ENCODE measurements at places on chromosomes 11 and 22.

- peak; percentile 22 for ATAC-seq
Measured at GRCh38 chr11:102430158-102430836, 22.3 kb downstream of the TMEM123 start.

- ATAC-seq = no peak
Measured at GRCh38 chr11:98589967-98590366, 430.8 kb upstream of the CNTN5 start.

DNA sequence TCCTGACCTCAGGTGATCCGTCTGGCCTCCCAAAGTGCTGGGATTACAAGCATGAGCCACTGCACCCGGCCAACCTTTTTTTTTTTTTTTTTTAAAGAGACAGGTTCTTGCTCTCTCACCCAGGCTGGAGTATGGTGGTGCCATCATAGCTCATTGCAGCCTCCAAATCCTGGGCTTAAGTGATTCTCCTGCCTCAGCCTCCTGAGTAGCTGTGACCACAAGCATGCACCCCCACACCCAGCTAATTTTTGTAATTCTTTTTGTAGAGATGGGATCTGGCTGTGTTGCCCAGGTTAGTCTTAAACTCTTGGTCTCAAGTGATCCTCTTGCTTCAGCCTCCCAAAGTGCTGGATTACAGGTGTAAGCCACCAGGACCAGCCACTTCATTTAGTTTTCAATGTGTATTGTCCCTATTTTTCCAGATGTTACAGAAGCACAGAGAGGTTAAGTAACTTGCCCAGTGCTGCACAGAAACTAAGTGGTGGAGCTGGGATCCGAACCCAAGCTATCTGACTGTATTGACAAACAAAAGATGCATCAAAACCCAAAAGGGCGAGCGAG lies 55.6 kb upstream of the GRK3 start:
- no peak for ATAC-seq

DNA sequence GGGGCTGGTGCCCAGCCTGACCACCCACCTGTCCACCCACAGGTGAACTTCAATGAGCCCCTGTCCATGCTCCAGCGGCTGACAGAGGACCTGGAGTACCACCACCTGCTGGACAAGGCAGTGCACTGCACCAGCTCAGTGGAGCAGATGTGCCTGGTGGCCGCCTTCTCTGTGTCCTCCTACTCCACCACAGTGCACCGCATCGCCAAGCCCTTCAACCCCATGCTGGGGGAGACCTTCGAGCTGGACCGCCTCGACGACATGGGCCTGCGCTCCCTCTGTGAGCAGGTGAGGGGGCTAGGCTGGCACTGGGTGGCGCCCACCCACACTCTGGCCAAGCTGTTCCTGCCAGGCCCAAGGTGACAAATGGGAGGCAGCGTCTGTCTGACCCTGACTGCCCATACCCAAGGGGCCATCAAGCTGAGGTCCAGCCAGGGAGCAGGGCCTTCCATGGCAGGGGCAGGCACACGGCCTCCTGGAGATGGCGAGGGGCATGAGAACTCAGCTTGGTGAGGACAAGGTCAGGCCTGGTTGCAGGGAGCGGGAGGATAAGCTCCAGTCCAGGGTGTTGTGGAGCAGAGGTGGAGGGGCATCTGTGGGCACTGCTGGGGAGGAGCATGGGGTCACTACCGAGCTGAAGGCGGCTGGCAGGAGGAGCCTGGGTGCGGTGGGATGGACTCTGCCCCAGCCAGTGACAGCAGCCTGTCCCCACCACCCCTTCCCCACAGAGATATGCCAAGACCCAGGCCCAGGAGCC lies 77.7 kb downstream of the MORC2 start:
- ATAC-seq = peak; percentile 77

- no peak for ATAC-seq
Measured at GRCh38 chr11:64313491-64314145, 3.7 kb downstream of the TRMT112 start.

- no peak for ATAC-seq
Measured at GRCh38 chr11:94549146-94549545, 5.4 kb downstream of the FUT4 start.

GRCh38 chr22:45547731-45548130 lies 45.0 kb downstream of the FBLN1 start:
- ATAC-seq = no peak

GRCh38 chr11:67522844-67523555 lies at the start of gene CABP2:
Gene CABP2, minus strand, starts transcription at chr11:67523446. Its CDS starts 120 bp downstream, at chr11:67523326.
- no peak for ATAC-seq

- no peak for ATAC-seq
Measured at GRCh38 chr22:27466229-27466628, 335.3 kb downstream of the MN1 start.

GRCh38 chr22:33519974-33520903 lies 400.0 kb downstream of the LARGE1 start:
- no peak for ATAC-seq

DNA sequence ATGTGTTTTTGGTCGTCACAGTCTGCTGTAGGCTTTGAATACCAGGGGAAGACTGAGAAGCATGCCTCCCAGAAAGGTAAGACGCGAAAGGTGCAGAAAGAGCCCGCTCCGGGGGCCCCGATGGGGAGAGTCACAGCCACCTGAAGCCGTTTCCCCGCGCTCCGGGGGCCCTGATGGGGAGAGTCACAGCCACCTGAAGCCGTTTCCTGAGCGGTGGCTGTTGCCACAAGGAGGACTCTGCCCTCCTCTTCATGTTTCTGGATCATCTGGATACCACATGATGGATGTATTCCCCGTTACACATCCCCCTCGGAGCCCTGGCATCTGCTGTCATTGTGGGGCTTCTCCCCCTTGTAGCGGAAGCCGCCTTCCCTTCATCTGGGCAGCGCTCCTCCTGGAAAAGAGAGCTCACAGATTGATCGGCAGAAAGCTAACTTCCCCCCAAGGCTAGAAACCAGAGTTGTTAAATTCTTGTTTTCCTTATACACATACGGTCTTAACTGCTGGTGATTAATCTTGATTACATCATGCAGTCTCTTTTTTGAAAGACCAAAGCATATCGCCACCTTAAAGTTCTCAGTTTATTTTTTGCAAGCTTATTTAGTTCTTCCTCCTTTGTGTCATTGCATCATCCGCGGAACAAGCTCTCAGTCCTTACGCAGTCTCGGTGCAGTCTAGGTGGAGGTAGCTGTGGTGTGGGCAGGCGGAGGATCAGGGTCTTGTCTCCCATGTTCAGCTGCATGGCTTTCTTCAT lies 17.5 kb downstream of the CTTN start:
- no peak for ATAC-seq

GRCh38 chr11:62705413-62705812 lies 1.8 kb downstream of the BSCL2 start:
- no peak for ATAC-seq

DNA sequence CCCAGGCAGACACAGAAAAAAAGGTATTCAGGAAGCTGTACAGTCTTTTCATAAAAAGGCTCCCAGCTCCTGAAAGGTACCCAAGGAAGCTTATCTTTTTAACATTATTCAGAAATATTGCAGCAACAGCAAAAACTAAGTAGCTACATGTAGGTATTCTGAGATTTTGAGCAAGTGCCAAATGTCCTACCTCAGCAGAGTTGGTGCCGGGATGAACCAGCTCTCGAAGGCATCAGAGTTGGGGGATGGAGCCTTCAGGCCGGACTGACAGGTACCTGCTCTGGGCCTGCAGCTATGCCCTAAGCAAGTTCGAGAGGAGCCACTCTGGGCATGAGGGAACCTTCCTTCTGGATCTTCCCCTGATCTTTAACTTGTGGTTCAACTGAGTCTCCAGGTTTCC lies 77.1 kb upstream of the TTC12 start:
- no peak for ATAC-seq

DNA sequence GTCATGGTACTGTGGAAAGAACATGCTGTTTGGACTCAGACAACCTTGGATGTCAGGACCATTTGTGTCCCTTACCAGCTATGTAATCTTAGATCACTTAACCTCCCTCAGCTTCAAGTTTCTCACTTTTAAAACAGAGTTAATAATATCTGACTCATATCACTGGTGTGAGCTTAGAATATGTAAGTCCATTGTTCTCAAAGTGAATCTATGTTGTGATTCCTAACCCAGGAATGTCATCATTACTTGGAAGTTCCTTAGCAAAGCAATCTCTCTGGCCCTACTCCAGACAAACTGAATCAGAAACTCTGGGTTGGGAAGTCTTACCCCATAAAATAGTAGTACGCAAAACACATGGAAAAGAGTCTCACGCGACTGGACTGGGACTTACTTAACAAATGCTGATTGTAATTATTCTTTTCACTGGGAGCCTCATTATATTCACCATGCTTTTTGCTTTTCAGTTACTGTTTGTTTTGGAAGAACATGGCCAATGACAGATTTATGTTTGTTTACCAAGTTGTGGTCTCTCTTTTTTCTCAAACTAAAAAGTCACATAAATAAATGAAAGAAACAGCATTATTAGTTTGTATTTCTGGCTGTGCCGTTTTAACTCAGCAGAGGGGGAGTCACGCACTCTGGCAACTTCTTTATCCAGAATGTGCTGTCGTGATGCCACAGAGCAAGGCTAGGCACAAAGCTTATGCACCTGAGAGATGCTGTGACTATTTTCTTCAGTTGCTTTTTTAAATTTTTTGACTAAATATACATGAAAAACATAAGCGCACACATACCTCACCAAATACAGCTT lies 217.7 kb upstream of the CTSC start:
- ATAC-seq = peak; percentile 76

DNA sequence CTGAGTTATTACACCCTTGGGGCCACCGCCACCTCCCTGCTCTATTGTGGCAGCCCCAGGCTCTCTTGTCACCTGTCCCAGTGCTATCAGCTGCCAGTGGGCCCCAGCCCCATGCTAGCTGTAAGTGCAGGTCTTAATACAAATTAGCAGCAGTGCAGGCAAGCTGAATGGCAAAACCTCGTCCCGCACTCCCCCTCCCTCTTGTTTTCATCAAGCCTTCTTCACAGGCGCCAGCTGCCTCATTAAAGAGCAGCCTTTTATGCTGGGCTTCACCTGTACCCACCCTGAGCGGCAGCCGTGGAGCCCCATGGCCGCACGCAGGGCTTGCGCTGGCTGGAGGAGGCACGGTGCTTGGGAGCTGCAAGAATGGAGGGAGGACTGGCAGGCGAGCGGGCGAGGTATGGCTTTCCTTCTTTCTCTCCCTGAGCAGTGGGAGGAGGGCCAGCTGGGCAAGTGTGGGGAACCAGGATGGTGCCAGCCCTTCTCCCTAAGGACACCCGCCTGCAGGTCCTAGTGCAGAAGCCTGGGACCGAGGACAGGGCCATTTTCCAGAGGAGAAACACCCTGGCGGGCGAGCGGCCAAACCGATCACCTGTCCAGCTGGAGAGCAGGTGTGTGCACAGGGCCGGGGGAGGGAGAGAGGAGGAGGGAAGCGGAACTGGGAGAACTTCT lies 70.7 kb downstream of the FLI1 start:
- no peak for ATAC-seq

GRCh38 chr11:96357794-96358193 lies 14.8 kb upstream of the MAML2 start:
- ATAC-seq = no peak

- ATAC-seq = peak; percentile 14
Measured at GRCh38 chr11:79438631-79439409, 2.0 kb downstream of the TENM4 start.

DNA sequence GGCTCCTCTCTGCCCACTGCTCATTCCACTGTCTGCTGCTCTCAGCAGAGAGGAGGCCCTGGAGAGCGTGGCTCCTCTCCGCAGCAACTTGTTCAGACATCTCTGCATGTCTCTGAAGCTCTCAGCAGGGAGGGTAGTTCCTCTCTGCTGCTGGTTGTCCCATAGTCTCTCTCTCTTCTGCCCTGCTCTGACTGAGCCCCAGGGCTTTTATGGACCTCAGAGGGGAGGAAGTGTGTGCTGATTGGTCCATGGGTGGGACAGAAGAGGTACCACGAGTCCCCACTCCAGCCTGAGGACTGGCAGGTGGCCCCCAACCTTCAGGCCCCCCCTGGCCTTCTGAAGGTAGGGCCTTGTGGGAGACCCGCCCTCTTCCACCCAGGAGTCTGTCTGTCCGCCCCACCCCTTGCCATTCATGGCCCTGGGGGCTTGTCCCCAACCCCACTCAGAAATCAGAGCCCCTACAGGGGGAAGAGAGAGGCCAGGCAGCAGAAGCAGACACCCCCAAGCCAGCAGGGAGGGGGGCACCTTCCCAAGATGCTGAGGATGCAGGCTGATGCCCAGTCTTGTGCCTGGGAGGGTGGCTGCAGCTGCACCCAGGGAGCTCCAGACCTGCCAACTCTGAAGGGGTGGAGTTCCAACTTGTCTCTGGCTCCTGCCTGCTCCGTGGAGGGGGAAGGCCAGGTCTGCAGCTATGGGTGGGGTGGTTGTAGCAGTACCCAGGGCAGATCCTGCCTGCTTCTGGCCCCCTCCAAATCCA lies 35.1 kb downstream of the C11orf91 start:
- peak; percentile 59 for ATAC-seq

GRCh38 chr11:2943711-2944118 lies 14.5 kb upstream of the PHLDA2 start:
- peak; percentile 69 for ATAC-seq

- ATAC-seq = no peak
Measured at GRCh38 chr11:63015521-63016215, at the start of gene SLC22A8. Gene SLC22A8, minus strand, starts transcription at chr11:63015841. Its CDS starts 883 bp downstream, at chr11:63014958.

- ATAC-seq = peak; percentile 86
Measured at GRCh38 chr22:49833340-49834007, 5.8 kb upstream of the BRD1 start.

- ATAC-seq = no peak
Measured at GRCh38 chr11:46672381-46672839, 28.0 kb downstream of the ARHGAP1 start.

DNA sequence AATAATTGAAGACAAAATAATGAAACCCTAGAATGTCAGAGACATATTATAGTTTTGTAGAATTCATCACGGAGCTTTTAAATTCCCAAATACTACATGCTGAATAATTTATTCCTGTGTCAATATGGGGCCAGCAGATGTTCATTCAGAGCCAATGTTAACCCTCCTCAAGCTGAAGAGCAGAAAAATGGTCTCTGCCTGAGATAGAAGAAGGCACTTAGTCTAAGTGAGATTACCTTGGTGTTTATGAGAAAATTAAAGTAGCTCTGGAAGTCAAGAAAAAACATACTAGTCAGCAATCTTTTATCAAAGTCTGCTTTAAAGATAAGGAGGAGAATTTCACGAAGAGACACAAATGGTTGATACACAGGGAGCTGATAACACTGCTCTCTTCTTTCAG lies 328.2 kb downstream of the TTC28 start:
- ATAC-seq = no peak

- ATAC-seq = no peak
Measured at GRCh38 chr22:33247758-33248157, 189.6 kb upstream of the SYN3 start.

DNA sequence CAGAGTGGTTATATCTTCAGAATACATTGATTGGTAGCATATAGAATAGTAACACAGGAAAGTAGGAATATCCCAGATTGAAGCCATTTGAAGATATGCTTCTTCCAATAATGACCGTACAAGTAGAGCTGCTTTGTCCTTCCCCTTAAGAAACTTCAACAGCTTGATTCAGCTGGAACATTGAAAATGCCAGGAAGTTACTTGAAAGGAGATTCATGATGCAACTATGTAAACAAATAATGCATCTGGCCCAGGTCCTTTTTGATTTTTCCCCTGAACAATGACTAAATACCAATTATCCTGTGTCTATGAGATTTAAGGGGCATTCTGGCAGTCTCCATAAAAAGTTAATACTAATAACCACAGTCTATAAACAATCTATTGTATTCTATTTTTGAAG lies 3.0 kb downstream of the DKK3 start:
- ATAC-seq = no peak

- ATAC-seq = no peak
Measured at GRCh38 chr11:130600616-130601015, 152.2 kb downstream of the ADAMTS15 start.
